ENCODE measurements at places on chromosomes 1 and 21.

GRCh38 chr1:63675420-63675931 lies 82.3 kb downstream of the PGM1 start:
- DNase-seq: no peak

DNA sequence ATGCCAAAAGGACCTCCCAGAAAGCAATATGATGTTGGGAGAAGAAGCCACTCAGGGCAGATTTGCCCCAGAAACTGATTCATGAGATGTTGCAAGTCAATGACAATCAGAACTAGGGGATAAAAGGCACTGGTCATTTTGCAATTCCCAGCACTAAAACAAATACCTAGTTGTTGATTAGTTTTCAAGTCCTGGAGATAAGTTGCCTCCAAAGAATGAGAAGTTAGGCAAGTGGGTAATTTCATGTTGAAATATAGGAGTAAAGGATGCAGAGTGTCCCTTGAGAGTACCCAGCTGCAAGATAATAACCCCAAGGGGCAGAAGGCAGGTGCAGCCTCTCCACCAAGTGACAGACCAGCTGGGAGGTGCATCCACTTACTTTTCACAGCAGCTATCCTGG lies 363.6 kb downstream of the PBX1 start:
- no peak for DNase-seq

DNA sequence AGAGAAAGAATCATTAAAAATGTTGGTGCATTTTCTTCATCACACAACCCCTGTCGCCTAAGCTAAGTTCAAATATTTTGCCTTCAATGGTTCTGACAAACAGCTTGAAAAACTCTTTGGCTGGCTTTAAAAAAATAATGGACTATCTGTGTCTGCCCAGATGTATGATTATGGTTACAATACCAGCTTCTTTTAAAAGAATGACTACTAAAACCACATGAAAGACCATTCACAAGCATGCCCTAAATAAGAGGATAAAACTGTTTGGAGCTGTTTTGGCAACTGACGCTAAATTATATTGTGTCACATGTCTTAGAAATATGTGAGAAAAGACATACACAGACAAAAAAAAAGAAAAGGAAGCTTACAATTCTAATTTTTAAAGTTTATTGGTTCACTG lies 23.7 kb upstream of the PLPPR4 start:
- DNase-seq: no peak

DNA sequence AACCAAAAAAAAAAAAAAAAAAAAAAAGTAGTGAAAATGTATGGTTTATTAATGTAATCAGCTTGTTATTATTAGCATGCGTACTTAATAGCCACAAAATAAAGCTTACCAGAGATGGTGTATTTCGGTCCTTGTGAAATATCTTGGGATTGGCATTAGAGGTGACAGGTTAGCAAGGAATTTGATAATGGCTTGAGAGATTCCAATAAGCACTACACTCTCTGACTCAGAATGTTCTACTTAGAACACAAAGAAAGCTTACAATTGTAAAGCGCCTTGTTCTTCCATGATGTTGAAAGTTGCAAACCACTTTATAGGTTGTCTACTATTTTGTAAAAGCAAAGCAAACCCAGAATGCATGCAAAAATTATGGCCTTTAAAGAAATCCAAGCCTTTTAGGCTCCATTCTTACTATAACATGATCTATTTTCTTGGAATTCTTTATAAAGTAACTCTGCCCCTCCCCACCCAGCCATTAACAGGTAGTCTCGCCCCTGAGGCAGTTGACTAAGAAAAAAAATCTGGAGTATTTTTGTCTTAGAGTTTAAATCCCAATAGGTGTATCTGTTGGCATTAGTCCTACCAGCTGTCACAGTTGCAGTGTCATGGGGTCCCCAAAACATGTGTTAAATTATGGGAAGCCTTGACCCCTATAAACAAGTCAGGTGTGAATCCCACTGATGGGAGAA lies 129.2 kb downstream of the DHRS3 start:
- no peak for DNase-seq

DNA sequence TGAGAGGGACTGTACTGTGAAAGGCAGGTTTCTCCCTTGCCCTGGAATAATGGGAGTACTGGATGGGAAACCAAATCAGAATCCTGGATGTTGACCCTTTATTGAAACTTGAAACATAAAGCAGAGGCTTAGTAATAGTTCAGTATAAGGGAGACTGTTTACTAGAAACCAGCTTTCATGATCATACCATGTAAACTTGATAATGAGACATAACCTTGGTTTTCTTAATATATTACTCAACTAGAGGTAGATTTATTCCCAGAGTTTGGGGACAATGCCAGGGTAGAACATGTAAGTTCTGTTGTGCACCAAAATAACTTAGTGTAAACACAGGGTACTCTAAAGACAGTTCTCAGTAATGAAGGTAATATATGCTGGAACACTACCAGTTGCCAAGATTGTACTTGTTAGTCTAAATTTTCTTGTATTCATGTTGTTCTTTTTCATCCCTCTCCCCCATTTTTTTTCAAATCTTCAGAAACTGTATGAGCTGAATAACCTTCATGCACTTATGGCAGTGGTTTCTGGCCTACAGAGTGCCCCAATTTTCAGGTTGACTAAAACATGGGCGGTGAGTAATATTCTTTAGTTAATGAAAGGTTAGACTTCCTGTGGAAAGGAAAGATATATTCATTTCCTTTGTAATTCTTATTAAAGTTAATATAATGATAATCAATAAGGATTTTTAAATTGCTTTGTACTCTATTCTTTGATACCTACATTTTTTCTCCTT lies 49.6 kb downstream of the ANGPTL1 start:
- DNase-seq: no peak

GRCh38 chr1:239831577-239832355 lies 259.9 kb upstream of the FMN2 start:
- DNase-seq: no peak

DNA sequence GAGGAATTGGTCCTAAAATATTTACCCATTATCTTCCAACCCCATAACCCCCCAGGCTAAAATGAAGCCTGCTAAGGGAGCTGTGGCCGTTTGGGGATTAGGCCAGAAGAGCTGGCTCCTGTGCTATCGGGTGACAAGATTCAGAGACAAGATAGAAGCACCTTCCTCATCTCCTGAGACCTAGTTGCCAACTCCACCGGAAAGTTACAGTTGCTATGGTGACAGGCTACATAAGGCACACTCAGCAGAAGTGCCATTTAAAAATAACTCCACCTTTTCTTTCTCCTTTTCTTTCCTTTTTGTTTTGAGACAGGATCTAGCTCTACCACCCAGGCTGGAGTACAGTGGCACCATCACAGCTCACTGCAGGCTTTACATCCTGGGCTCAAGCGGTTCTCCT lies 43.6 kb upstream of the ROR1 start:
- DNase-seq: no peak

Measured in stimulated activated CD4-positive, alpha-beta T cell treated with anti-CD3 and anti-CD28 coated beads, Interleukin-4, amount 100 ng/mL, for 48 hours (primary cell).